ENCODE measurements at places on chromosomes 2 and 18.

- DNase-seq = no peak
These were observed 9.4 kb upstream of the ADD2 start for GRCh38 chr2:70777450-70777849.

DNA sequence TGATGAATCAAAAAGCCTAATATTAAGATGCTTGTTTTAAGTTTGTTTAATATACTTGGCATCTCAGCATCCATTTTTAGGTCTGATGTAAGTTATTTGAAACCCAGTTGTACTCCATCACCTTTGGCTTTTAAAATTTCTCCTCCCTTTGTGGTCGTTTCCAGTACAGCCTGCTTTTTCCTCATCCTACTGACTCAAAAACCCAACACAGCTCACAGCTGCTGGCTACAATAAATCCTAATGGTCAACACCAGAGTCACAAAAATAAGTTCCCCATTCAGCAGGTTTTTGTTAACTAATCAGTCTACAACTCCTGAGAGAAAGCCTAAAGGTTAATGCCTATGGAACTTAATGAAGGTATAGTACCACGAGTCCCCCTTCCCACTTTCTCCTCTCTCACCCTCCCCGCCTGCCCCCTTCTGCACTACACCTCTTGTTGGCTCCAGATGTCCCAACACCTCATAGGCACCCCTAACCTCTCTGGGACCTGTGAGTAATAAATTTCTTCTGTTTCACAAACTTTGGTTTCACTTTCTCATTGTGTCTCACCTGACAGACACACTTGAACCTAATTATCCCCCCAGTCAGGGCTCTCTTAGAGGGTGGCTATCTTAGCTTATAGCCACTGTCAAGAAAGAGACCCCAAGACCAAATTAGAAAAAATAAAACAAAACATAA is 148.6 kb downstream of the GALNT1 start:
- DNase-seq = no peak

DNA sequence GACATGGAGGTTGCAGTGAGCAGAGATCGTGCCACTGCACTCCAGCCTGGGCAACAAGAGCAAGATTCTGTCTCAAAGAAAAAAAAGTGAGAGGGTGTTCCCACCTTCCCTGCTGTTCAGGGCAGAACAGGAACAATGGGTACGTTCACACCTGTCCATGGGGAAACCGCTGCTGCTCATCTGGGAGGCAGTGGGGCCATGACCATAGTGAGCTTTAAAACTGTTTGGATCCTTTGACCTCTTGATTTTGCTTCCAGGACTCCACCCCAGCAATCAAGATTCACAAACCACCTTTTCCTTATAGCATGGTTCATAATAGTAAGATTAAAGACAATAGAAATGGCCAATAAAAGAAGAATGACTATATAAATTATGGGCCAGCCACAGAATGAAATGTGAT is 209.2 kb downstream of the ARL4C start:
- DNase-seq = no peak

GRCh38 chr2:54927751-54928615 is 122.3 kb downstream of the RTN4 start:
- no peak for DNase-seq

DNA sequence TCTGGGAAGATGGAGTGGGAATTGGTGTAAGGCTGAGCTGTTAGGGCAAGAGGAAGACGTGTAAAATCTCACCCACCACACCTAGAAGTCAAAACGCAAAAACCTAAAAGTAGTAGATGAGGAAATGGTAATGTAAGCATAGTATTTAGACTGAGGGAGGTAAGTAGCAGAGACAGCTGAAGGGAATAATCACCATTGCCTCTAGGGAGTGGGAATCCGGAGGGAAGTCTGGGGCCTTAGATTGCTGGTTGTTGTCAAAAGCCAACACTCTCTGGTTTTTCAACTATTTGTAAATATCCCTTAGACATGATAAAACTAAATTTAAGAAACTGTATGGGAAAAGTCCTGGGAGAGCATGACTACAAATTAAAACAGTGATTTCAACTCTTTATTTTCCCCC is 28.7 kb upstream of the MYCN start:
- DNase-seq = no peak

Measured in KBM-7 (cell line).